ENCODE measurements at places on chromosomes 7 and 10.

DNA sequence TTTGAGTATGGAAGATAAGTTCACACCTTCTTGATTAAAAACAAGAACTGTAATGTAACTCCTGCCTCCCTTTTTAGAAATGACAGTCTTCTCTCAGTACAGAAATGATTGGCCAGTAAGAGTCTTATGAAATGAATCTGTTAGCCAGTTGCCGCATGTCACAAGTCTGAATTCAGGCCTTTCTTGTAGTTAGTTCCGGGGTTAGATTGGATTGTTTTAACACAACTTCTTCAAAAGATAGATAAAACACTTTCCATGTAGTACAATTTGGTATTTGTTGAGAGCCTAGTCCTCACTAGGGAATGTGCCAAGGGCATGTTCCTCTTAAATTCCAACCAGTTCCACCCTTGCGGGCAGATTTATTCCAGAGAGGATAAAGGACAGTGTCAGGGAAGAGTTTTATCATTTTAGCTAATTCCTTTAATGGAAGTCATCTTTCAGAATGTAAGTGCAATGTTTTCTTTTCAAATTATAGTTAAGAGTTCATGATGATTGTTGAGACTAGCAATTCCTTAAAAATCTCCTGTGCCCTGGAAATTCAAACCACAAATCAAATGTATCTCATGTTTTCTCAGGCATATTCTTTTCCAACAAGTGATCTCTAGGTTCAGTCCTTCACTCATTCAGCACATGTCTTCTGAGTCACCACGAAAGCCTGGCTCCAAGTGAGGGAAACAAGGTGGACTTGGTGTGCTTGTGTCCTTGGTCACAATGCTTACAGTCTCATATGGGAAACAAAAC is 4.1 kb downstream of the FHIP2A start:
- DNase-seq, result no peak

GRCh38 chr10:32445036-32445435 is 904 bp upstream of the CCDC7 start:
- no peak for DNase-seq

GRCh38 chr10:61342858-61343572 is 110.2 kb downstream of the TMEM26 start:
- no peak for DNase-seq

- no peak for DNase-seq
Observed at GRCh38 chr7:1348823-1349335, 110.4 kb downstream of the MICALL2 start.

- peak; percentile 51 for DNase-seq
Observed at GRCh38 chr7:18352339-18353255, 143.0 kb upstream of the HDAC9 start.

DNA sequence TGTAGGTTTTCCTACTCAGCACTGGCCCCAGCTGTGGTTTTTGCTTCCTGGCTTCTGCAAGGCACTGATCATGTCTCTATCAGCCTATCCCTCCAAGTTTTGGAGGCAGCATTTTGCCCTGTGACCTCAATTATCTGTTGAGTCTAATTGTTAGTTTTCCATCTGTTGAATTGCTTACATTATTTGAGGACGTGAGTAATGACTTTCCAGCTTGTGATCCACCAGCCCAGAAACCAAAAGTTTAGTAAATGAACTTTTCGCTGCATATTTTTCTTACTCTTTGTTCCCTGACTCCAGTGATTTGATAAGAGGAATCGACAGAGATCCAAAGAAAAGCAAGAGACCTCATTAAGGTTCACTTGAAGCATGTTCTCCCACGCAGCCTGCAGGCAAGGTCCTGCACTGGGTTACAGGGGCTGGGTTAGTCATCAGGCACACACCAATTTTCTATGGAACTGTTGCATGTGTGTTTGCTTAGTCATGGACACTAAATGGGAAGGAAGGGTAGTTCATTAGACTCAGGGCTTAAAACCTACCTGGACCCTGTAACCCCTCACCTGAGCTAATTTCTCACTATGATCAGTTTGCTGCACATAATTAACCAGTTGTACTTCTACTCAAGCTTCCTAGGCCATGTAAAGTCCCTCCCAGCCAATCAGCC is 57.2 kb downstream of the AKR1E2 start:
- DNase-seq, result no peak

DNA sequence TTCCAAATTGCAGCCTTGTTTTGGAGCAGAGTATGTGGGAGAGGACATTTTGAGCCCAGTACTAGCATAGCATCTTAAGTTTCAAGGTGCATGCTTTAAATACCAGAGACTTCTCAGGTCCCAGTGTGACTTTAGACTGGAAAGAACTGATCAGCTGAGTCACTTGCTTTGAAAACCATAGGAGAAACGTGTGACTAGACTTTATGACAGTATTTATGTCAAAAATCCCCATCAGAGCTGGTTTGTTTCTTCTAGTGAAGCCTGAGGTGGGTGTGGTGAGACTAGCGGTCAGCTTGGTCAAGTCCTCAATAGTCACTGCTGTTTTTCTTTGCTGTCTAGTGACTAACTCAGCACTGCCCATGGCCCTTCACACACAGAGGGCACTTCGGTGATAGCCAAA is 724.2 kb downstream of the GATA3 start:
- DNase-seq, result no peak

GRCh38 chr7:55177589-55178261 is 158.9 kb downstream of the EGFR start:
- no peak for DNase-seq

DNA sequence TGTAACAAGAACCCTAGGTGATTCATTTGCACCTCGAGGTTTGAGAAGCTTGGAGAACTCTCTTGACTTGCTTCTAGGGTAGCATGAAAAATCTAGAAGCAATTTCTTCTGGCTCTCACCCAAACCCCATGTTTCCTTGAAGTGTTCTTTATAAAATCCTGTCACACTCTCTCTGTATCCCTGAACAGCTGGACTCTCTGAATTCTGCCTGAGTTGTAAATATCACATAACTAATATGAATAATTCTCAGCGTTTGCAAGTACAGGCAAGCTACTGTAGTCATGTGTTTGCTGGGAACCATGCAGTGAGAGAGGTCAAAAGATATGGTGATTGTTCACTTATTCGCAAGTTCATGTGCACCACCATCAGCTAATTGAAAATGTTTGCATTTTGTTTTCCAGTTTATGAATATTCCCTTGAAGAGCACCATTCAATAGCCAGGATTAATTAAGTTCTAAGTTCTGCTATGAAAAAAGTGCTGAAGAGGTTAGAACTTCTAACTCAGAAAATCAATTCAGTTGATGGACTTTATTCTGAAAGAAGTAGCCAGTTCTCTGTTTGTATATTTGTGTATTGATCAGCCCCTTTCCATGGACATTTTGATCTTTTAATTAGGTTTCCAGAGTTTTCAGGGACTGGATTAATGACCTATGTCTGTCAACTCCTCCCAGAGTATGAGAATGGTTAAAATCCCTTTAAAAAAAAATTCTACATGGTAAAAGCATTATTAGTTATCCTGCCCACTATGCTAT is 243.0 kb downstream of the PLXDC2 start:
- no peak for DNase-seq

GRCh38 chr7:145497911-145498525 is 618.6 kb upstream of the CNTNAP2 start:
- no peak for DNase-seq
